ENCODE measurements at places on chromosomes 1 and 21.
A peak's percentile ranks its signal among the peaks of the same experiment; 100 is the strongest.

- DNase-seq = no peak
Measured at GRCh38 chr1:175124861-175125260, 57.2 kb downstream of the TNN start.

DNA sequence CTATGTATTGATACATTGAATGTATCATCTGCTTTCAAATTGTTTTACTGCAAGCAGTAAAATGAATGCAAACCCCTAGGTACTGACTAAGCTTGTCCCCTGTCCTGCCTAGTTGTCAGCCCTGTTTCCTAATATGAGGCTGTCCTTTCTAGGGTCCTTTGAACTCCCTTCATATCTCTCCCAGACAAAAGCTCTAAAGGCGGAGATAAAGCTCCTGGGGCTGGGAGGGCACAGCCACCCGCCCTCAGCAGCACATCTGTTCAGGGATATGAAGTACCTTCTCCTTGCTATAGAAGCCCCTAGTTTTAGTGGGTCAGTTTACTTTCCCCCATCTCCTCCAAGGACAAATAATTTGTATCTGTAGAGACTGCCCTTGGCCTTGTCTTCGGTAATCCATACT is 93.1 kb upstream of the ETS2 start:
- DNase-seq = no peak

GRCh38 chr21:34199121-34199910 is 125.9 kb downstream of the MRPS6 start:
- DNase-seq = no peak

- DNase-seq = no peak
Measured at GRCh38 chr1:8816831-8817411, 519 bp downstream of the RERE start.

GRCh38 chr1:113792986-113793385 is 19.3 kb downstream of the RSBN1 start:
- no peak for DNase-seq

DNA sequence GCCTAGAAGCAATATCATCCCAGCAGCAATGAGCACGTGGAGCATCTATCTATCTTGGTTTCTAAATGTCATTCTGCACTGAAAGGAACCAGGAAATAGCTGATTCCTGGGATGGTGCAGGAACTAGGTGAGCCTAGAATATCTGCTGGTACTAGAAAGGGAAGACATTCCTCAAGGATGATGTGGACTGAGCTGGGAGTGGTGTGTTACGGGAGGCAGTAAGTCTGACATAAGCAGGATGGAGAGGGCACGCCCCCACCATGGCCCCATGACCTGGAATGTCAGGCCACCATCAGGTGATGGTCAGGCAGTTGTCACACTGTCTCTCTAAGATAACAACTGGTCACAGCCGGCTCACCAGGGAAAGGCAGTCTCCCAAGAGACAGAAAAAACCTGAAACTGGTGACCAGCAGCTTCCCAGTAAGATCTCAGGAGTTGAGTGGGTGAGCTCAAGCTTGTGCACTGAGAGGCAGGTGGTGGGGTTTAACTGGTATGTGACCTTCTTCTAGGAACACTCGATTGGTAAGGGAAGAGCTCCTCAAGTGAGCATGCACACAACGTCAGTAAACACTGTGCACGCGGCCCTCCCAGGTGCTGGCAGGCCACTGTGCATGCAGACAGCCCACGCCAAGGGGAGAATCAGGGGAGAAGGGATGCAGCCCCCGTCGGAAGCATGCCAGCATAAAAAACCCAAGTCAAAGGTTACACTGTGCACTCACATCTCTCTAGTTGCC is 148.7 kb downstream of the ADSS2 start:
- DNase-seq = no peak

- peak; percentile 56 for DNase-seq
Measured at GRCh38 chr1:177780096-177780700, 189.7 kb downstream of the SEC16B start.

GRCh38 chr1:7485826-7486225 is 285.3 kb upstream of the VAMP3 start:
- DNase-seq = no peak

- no peak for DNase-seq
Measured at GRCh38 chr1:3161176-3161840, 92.3 kb downstream of the PRDM16 start.

Data from NCI-H748 treated with DMSO at 0.1 percent for 48 hours (cell line).